ENCODE measurements at places on chromosomes 2 and 18. TPM values are rescaled to one million over a fixed set of nuclear protein-coding genes. Genes with fewer than 3 reads are reported as not detected.

DNA sequence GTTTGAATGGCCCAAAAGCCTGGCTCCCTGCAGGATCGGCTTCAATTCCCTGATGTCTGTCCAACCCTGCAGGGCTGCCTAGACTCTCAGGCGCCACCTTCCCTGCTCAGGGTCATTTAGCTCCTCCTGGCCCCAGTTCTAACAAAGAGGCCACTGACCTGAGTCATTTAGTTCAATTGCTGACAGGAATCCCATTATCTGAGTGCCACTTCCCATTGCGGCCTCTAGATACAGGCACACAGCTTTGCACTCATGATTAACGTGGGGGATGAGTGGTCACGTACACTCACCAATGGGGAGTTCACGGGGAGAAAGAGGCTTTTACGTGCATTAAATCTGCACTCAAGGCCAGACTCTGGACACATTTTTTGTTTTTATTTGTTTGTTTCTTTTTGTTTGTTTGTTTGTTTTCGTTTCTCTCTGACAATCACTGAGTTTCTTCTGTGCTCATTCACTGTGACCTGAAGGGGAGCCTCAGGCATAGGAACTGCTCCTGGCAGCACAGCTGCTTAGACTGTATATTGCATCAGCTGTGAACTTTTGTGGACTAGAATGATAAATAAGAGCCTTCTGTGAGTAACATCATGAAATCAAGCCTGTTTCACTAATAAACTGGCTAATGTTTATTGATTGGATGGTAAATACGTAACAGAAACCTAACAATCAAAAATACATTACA lies 118.9 kb upstream of the CTNNA2 start:
- no peak for DNase-seq

Gene CDK15
- not detected for total RNA-seq

Gene MOCOS
- 0.38 TPM for total RNA-seq

DNA sequence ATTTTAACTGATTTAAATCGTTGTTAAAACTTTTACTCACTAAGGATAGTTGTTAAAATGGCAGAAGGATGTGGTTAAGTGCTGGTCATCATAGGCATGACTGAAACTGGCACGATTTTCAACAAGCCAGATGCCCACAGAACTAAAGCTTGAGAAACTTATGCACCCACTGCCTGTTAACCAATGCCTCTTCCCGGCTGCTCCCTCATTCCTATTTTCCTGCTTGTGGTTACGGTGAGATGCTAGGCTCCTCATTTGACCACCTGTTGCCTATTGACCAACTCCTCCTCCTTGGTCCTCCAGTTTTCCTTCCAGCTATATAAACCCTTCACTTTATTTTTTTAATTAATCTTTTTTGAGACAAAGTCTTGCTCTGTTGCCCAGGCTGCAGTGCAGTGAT lies 238.7 kb downstream of the TFCP2L1 start:
- no peak for DNase-seq

Gene SERPINB12
- total RNA-seq: not detected

Gene RSAD2
- 0.87 TPM for total RNA-seq

GRCh38 chr2:63840081-63840784 lies 1.5 kb upstream of the UGP2 start:
- DNase-seq: no peak

All from GM12878 (cell line).